Kidney (tissue), 22 donors: ENCODE measurements at places on chromosomes 6 and 20. TPM values are rescaled to one million over a fixed set of nuclear protein-coding genes. Genes with fewer than 3 reads are reported as not detected.

DNA sequence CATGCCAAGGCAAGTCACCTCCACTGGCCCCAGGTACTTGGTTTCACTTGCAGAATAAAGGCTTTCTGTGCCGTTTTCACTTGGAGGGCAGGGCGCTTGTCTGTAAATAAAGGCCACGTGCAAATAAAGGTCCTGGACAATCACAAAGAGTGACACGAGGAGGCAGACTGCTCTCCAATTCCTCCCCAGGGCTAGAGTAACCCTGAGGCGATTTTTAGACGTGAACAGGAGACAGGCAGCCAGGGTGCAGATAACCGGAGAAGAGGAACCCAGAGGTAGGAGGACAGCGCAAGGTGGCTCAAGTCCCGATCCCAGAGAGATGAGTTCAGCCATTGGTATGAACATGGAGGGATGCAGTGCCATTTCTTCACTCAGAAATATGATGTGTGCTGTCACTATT, 327.4 kb downstream of the KIF16B start:
- H3K4me1 ChIP-seq: no peaks in the 10 kb centered on the region
- no peak overlapping the region for H3K27ac ChIP-seq
- no peaks in the 10 kb centered on the region for H3K36me3 ChIP-seq
- H3K27me3 ChIP-seq: no peaks in the 10 kb centered on the region
- no peak for DNase-seq

DNA sequence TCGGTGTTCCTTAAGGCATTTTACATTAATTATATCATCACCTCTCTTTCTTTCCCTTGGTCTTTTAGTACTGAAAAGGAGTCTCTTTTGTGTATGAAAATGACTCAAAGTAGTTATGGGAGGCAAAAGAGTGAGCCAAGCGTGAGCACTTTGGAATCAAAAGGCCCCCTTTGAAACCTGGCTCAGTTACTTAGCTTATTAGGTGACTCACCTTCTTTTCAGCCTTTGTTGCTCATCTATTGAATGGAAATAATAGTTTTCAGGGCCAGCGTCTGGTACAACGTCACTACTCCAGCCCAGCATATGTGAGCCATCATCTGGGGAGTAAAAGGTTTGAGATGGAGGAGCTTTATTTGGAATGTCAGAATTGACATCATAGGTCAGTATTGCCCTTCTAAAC, 147.4 kb upstream of the SCGN start:
- H3K27ac ChIP-seq: no peak overlapping the region
- H3K36me3 ChIP-seq: no peaks in the 10 kb centered on the region
- no peaks in the 10 kb centered on the region for H3K4me1 ChIP-seq
- no peak overlapping the region for H3K4me3 ChIP-seq

DNA sequence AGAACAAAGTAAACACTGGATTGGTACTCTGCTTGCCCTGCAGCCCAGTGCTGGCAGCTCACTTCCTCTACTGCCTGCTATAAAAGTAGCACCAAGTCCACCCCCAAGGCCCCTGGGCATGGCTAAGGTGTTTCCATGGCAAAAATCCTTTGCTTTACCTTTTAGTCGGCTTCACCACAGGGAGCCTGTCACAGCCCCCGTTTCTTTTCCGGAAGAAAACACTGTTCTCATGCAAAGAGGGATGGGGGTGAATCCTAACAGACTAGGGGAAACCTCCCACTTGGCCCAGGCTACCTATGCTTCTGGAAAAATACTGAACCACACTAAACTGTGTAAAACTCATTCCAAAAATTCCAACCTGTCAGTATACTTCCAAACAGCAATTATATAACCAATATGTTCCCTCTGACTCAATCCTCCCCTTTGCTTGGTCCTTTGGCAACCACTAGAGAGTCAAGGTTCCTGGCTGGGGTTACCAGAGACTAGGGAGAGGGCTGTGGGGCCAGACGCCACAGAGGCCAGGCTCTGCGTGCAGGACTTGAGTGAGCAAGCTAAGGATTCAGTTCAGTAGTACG, 16.1 kb downstream of the PPIL1 start:
- no peak overlapping the region for H3K27ac ChIP-seq
- no peaks in the 10 kb centered on the region for H3K36me3 ChIP-seq
- no peaks in the 10 kb centered on the region for H3K27me3 ChIP-seq
- no peak for DNase-seq
- H3K4me3 ChIP-seq: no peak overlapping the region

GRCh38 chr20:18039063-18039462, 18.7 kb downstream of the OVOL2 start:
- H3K36me3 ChIP-seq: no peaks in the 10 kb centered on the region
- no peak for DNase-seq
- no peak overlapping the region for H3K27ac ChIP-seq
- no peaks in the 10 kb centered on the region for H3K27me3 ChIP-seq

- no peaks in the 10 kb centered on the region for H3K36me3 ChIP-seq
- H3K4me1 ChIP-seq: no peaks in the 10 kb centered on the region
- H3K27ac ChIP-seq: no peak within 1 kb of the TSS
- H3K4me3 ChIP-seq: no peak within 1 kb of the TSS
- H3K27me3 ChIP-seq: peaks cover 7% of the 10 kb centered on the region
- DNase-seq: no peak
Measured at GRCh38 chr20:37902504-37903313, at the start of gene VSTM2L. VSTM2L (plus strand) TSS chr20:37903127; CDS start chr20:37903351, 224 bp downstream.

The PKIG gene
- polyA plus RNA-seq: 150 TPM

The DYNLT2 gene
- 2.6 TPM for polyA plus RNA-seq

The PKHD1 gene
- polyA plus RNA-seq: 6.0 TPM

The SLC17A1 gene
- polyA plus RNA-seq: 109 TPM

GRCh38 chr6:107083047-107083768, 32.1 kb downstream of the BEND3 start:
- no peaks in the 10 kb centered on the region for H3K4me1 ChIP-seq
- no peak overlapping the region for H3K27ac ChIP-seq
- no peaks in the 10 kb centered on the region for H3K36me3 ChIP-seq
- no peak overlapping the region for H3K4me3 ChIP-seq

The SYCP2L gene
- 1.0 TPM for polyA plus RNA-seq

DNA sequence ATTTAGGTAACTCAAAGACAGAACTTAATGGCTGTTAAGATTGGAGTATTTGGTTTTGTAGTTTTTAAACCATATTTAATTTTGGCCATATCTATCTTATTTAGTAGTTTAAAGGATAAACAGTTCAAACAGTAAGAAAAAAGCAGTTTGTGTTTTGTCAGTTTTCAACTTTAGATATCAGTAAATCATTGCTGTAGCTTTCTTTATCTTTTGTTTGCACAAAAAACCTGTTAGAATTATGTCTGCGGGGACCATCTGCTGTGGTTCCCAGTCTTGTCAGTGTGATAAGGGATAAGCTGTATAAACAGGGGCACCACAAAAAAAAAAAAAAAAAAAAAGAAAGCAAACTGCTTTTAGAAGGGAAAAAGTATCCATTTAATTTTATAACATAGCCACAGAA, 40.9 kb downstream of the CDKAL1 start:
- H3K4me3 ChIP-seq: no peak overlapping the region
- no peak for DNase-seq
- no peak overlapping the region for H3K27ac ChIP-seq
- no peaks in the 10 kb centered on the region for H3K36me3 ChIP-seq

The SLC17A2 gene
- polyA plus RNA-seq: 0.54 TPM

The PNRC1 gene
- polyA plus RNA-seq: 72.0 TPM

DNA sequence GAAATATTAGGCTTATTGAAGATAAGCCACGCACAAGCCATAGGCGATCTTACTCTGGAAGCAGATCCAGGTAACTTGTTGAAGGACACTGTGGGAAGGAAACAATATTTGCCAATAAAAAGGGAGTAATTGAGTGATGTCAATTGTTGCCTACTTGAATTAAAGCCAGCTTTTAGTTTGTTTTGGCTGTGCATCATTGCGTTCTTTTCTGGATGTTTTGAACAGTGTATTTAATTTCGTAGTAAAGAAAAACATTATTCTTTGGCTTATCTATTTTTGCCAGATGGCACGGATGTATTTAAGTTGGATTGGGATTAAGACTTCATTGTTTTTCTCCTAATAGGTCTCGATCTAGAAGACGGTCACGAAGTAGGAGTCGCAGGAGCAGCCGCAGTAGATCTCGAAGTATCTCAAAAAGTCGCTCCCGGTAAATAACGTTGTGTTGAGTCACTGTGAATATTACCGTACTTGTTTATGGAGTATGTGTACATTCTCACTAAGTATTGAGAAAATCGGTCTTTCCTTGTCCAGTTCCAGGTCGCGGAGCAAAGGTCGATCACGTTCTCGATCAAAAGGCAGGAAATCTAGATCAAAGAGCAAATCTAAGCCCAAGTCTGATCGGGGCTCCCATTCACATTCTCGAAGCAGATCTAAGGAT, 2.6 kb downstream of the SRSF6 start:
- H3K36me3 ChIP-seq: peaks cover 36% of the 10 kb centered on the region
- no peak for DNase-seq
- no peaks in the 10 kb centered on the region for H3K27me3 ChIP-seq
- no peak overlapping the region for H3K27ac ChIP-seq
- H3K4me3 ChIP-seq: no peak overlapping the region
- H3K4me1 ChIP-seq: peaks cover 8% of the 10 kb centered on the region

The ZC2HC1B gene
- not detected for polyA plus RNA-seq
